ENCODE measurements at places on chromosomes 1 and 21. TPM values are rescaled to one million over a fixed set of nuclear protein-coding genes. Genes with fewer than 3 reads are reported as not detected.

Gene FHAD1
- 0.82 TPM for total RNA-seq

Gene FAM167B
- 0.59 TPM for total RNA-seq

Gene CD1C
- not detected for total RNA-seq

Gene MYOG
- total RNA-seq: not detected

Gene FAM177B
- total RNA-seq: not detected

Gene KIAA1614
- total RNA-seq: 1.2 TPM

Gene KLF17
- 0.27 TPM for total RNA-seq

Gene HHIPL2
- 12.3 TPM for total RNA-seq

Gene IER5
- total RNA-seq: 45.0 TPM
